ENCODE measurements at places on chromosomes 6 and 20.

- DNase-seq: no peak
Measured at GRCh38 chr6:79788756-79789155, 157.6 kb downstream of the SH3BGRL2 start.

- no peak for DNase-seq
Measured at GRCh38 chr20:57384953-57385761, 6.0 kb upstream of the RBM38 start.

DNA sequence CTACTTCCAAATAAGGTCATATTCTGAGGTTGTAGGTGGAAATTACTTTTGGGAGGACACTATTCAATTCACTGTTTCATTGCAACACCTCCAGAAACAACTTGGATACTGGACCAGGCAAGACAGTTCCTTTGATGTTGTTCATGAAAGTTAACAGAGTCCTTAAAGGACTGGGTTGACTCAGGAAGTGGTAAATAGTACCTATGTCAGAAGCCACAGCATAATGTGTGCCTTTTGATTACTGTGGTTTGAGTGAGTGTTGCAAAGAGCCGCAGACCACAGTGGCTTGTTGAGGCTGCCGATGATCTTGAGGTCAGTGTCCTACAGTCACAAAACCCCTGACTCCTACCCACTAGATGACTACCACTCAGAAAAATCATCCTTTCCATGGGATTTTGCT lies 10.9 kb downstream of the IL20RA start:
- DNase-seq: peak; percentile 46

GRCh38 chr6:25173951-25174474 lies 105.2 kb upstream of the CARMIL1 start:
- DNase-seq: no peak

GRCh38 chr6:136319732-136320131 lies 30.1 kb upstream of the BCLAF1 start:
- DNase-seq: no peak

DNA sequence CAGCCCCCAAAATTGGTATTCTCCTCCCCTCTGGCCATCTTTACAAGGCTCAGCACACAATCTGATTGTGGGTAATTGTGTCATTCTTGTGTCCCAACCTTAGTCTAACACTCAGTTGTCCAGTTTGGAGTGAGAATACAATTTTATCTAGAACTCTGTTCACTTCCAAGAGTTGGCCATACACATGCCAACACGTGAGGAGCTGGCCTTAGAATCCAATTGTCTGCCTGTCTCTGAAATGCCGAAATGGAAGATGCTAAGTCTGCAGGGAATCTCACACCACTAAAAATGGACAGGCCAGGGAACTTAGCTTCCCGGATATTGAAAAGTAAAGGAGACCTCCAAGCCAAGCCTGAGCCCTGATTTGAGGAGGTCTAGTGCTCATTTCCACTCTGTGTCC lies 12.3 kb downstream of the FOXA2 start:
- DNase-seq: no peak

- DNase-seq: no peak
Measured at GRCh38 chr6:9315966-9316650, 880.8 kb upstream of the SLC35B3 start.

DNA sequence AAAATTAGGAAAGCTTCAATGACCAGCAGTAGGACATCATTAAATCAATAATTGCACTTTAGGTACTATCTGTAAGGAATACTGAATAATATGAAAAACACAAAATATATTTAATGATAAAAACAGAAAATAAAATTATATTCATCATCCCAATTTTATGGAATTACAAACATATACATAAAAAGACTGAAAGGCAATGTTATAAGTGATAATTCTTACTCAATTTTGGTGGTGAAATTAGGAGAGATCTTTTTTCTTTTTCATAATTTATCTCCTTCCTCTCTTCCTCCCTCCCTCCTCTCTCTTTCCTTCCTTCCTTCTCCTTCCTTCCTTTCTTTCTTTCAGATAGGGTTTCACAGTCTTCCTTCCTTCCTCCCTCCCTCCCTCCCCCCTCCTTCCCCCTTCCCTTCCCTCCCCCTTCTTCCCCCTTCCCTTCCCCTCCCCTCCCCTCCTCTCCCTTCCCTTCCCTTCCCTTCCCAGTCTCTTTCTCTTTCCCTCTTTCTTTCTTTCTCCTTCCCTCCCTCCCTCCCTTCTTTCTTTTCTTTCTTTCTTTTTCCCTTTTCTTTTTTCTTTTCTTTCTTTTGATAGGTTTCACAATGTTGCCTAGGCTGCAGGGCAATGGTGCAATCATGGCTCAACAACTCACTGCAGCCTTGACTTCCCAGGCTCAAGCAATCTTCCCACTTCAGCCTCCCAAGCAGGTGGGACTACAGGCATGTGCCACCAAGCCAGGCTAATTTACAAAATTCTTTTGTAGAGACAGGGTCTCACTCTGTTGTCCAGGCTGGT lies 36.8 kb downstream of the RSPH3 start:
- no peak for DNase-seq

GRCh38 chr20:36569847-36570429 lies 3.5 kb upstream of the TGIF2 start:
- DNase-seq: no peak

- DNase-seq: peak; percentile 12
Measured at GRCh38 chr6:44219053-44219814, 2.5 kb downstream of the MYMX start.

- DNase-seq: no peak
Measured at GRCh38 chr20:50674138-50674825, 17.1 kb downstream of the RIPOR3 start.

GRCh38 chr6:163775313-163775712 lies 360.8 kb downstream of the QKI start:
- DNase-seq: no peak

- DNase-seq: no peak
Measured at GRCh38 chr6:122438975-122439374, 32.6 kb downstream of the SERINC1 start.

- no peak for DNase-seq
Measured at GRCh38 chr6:3958255-3958654, 109.1 kb downstream of the FAM50B start.

DNA sequence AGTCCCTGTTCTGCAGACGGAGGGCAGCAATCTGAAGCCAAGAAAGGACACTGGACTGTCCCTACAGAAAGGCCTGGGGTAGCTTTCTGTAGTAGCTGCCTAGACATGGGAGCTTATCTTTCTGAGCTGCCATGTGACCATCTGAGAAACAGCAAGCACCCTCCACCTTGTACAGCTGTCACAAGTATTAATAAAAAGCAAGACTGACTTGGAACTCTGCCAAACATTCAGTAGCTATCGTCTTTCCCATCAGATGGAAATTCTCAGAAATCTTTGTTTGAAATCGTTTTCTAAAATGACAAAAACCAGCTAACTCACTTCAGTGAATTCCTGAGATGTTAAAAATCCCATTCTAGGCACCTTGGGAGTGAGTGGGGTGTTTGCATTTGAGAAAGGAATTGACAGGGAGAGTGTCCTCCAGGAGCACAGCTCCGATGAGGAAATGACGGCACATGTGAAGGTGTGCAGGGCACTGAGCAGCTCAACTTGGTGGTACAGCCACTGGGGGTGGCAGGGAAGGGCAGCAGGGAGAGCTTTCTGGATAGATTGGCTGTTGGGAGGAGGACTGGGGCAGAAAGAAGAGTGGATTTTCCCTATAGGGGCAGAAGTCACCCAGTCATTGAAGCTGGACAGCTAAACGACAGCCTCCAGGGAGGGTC lies 24.5 kb downstream of the ACSS1 start:
- DNase-seq: no peak

DNA sequence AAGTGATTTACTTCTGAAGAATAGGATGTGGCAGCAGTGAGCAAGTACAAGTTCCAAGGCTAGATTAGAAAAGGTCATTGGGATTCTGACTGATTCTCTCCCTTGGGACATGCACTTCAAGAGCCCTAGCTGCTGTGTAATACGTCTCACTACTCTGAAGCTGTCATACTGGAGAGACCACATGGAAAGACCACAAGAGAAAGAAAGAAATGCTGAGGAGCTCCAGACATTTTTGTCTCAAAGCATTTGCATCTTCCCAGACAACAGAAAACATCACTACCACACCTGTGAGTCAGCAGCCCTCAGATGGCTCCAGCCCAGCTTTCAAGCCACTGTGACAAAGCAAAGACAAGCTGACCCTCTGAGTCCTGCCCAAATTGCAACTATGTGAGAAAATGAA lies 20.7 kb downstream of the TENT5A start:
- DNase-seq: no peak

DNA sequence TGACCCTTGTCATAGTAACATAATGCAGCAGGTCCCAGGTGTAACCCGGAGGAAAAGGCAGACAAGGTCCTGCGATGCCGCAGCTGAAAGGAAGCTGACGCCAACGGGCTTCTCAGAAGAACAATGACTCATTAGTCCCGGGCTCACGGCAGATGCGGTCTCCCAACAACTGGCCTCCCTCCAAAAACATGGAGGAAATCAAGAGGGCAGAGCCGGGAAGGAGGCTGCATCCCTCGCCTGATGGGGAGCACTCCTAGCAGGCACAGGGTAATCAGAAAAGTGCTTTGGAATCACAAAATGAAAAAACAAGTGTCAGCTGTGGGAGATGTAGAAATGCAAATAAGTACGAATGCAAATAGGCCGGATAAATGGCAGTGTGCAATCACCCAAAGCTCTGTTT lies 165.2 kb upstream of the AGPAT4 start:
- no peak for DNase-seq

DNA sequence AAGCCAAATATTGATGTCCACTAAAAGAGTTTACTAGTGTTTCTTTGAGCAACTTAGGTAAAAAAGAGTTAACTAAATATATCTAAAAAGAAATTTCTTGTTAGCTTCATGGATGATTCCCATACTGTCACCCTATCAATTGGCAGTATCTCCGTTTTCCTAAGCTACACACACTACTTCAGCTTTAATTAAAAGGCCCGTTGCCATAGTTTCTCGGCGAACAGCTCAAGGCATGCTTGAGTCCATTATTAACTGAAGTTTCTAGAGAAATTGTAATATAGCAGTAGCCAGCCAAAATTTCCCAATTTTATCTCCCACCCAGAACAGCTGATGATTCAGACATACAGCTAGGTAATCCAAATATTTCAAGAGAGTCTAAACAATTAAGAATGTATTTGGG lies 20.0 kb upstream of the BEND6 start:
- DNase-seq: no peak

DNA sequence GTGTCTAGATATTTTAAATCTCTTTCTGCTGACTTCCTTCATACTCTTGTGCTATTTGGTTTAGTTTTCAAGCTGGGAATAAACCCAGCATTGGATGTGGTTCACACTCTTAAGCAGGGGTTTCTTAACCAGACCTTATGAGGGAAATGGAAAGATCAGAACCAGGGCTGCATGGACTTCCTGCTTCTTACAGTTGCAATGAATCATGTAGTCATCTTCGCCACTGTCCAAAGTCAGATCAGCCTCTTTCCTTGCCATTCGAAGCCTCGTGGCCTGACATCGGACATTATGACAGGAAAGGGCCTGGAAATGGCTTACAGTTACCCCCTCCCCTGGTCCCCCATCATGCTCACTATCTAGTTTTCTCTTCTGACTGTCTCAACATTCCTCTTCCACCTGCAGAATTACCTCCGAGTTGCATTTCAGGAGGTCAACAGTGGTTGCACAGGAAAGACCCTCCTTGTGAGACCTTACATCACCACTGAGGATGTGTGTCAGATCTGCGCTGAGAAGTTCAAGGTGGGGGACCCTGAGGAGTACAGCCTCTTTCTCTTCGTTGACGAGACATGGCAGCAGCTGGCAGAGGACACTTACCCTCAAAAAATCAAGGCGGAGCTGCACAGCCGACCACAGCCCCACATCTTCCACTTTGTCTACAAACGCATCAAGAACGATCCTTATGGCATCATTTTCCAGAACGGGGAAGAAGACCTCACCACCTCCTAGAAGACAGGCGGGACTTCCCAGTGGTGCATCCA lies 16.8 kb upstream of the NAA20 start:
- no peak for DNase-seq

DNA sequence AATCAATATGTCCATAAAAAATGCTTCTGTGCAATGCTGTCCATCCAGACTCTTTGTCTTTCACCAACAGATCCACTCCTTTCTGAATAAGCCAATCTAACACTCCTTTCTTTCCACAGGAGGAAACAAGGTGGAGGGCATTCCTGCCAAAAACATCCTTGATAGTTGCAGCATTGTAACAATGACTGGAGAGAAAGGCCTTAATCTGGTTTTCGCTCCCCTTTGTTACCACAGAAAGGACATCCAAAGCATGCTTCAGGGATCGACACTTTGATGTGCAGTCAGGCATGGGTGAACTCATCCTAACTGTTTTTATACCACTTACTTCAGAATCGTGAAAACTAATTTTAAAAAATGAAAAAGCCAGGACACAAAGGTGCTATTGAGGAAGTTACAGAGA lies 7.4 kb downstream of the IBTK start:
- DNase-seq: no peak

- peak; percentile 10 for DNase-seq
Measured at GRCh38 chr6:28980137-28980851, 24.8 kb downstream of the ZNF311 start.

DNA sequence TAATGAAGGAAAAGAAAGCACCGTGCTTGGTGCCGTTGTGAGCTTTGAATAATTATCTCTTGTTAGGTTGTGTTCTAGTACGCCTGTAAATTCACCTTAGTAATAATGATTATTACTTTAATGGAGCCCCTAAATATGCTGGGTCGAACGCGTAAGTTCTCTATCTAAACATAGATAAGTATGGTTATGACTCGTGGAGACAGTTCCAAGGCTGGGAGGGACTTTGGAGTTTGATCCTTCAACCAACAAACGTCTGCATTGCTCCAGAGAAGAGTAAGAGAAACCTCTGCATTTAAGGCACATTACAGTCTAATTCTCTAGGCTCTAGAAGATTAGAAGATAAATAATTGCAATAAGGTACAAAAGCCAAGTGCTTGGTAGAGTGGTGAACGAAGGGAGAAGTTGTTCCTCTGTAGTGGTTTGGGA lies 514 bp downstream of the ACOT13 start:
- DNase-seq: peak; percentile 1

DNA sequence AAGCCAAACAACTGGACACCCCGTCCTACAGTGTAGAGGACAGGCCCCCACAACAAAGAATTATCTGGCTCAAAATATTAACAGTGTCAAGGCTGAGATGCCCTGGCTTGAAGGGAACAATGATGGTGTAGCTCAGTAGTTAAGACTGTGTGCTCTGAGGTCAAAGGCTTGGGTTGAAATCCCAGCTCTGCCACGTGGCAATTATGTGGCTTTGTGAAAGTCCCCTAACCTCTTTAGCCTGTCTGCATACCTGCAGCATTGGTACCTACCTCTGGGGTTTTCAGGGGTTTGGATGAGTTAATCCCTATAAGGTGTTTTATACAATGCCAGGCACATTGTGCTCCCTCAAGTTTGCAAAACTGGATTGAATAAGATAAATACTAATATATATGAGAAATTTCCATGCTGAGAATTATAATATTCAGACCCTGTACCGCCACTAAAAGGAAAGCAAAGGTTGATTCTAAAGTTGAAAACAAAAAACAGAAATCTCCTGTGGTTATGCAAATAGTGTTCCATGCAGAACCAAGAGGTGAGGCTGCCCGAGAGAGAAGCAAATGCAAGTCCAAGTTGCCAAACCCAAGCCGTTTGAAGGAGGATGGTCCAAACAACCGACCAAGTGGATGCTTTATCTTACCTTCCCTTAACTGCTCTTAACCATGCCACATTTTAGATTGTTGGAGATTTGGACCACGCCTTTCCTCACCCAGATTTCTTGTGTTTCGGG lies 199.8 kb downstream of the NFATC2 start:
- no peak for DNase-seq

- DNase-seq: no peak
Measured at GRCh38 chr6:117592983-117593759, 9.1 kb downstream of the GOPC start.
